ENCODE measurements at places on chromosomes 4 and X.

DNA sequence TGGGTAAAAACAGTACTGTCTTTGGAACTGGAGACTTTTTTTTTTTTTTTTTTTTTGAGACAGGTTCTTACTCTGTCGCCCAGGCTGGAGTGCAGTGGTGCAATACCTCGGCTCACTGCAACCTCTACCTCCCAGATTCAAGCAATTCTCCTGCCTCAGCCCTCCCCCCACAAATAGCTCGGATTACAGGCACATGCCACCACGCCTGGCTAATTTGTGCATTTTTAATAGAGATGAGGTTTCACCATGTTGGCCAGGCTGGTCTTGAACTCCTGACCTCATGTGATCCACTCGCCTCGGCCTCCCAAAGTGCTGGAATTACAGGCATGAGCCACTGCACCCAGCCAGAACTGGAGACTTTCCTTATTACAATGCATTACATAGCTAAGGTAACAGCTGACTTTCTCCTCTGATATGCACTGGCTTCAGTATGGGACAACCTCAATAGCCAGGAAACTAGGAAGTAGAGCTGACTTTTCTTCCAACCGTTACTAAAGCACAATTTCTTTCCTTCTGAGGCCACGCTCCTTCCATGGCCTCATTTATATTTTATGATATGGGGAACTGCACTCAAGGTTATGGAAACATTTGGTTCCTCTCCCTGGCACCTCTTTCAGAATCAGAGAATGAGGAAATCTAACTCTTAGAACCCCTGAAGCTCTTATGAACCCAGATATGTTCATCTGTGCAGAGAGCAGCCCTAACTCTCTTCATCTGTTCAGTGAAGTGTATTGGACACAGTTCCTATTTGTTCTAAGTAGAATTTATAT lies 53.5 kb upstream of the FAM9B start:
- DNase-seq, result no peak

DNA sequence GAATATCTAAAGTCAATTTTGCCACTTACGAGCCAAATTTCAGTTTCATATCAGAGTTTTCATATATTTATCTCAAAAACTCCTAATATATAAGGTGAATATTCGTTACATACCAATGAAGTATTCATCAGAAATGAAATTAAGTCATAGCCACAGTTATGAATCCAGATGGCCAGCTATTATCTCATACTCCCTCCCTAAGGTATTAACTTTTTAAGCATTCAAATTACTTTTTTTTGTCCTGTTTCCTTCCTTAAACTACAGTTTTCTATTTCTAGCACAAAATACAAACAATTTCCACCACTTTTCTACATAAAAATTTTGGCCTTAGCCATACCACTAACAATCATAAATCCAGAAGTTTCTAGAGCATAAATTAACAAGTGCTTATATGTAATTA lies 13.0 kb downstream of the NR3C2 start:
- no peak for DNase-seq

GRCh38 chr4:170091069-170091696 lies 1.4 kb upstream of the AADAT start:
- DNase-seq, result no peak

- DNase-seq, result no peak
These were observed 15.1 kb downstream of the SMS start for GRCh38 chrX:21955403-21956189.

GRCh38 chrX:41538707-41539106 lies 91.6 kb downstream of the NYX start:
- DNase-seq, result no peak

DNA sequence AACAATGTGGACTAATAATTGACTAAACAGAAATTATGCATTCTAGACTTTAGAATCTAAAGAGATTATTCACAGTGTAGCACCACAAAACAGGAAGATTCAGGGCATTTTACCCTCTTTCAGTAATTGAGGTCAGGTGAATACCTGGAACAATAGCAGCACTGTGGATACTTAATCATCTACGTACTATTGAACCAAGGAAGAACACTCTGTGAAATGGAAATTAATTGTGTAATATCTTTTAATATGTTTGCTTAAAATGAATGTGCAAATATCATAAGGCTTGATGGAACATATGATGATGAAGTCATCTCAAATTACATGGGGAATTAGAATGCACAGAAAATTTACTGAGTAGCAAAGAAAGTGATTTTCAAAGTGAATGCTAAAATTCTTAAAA lies 68.5 kb upstream of the MAP9 start:
- no peak for DNase-seq

DNA sequence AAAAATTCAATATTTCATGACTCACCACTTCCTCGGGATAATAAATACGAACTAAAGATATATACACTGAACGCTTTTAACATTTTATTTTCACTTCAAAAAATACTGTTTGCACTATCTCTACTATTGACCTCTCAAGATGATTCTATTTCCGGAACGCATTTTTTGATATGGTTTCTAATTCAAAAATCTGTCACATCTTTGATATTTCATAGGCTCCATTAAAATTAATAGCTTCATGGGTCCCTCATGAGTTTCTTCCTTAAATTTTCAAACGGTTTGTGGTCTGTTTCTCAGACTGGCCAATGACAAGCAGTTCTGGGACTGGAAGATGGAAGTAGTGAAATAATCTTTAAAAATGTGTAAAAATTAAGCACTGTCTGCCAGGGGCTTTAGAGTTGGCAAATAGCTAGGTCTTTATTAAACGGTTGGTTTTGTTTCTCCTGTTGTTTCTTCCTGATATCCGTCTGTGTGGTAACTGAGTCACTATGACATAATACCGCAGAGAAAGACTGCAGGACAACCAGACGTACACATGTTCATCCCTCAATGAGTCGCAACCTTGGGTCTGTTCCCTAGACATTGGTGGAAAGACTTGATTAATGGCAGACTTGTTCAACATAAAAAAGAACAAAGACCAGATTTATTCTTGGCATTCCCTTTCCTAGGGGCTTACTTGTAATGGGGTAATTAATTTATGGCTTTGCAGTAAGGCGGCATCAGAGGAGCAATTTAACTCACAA lies 133.8 kb downstream of the PALLD start:
- DNase-seq, result no peak

- DNase-seq, result no peak
These were observed 44.9 kb upstream of the SPRY1 start for GRCh38 chr4:123351713-123352112.

- DNase-seq, result no peak
These were observed 261.5 kb downstream of the SLC7A11 start for GRCh38 chr4:137980641-137981040.
